Skin of body (tissue), 3 donors: ENCODE measurements at places on chromosomes 1 and 21. TPM values are rescaled to one million over a fixed set of nuclear protein-coding genes. Genes with fewer than 3 reads are reported as not detected.

GRCh38 chr1:234836776-234837357 is 226.9 kb upstream of the IRF2BP2 start:
- peak; percentile 70 for DNase-seq

DNA sequence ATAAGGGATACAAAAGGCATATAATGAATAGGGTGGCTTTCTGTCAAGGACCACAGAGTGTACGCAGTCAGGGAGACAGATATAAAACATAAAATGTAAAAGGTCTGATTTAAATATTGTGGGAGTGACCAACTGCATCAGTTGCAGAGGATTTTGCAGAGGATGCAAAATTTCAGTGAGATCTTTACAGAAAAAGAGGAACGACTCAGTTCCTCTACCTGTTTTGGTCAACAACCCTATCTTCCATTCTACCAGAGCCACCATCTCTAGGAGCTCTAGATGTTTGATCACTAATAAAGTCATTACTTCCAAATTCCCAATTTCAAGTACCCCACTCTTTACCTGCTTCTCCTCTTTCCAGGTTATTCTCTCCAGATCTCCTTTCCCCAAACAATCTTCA is 16.5 kb downstream of the SOD1 start:
- no peak for DNase-seq

DNA sequence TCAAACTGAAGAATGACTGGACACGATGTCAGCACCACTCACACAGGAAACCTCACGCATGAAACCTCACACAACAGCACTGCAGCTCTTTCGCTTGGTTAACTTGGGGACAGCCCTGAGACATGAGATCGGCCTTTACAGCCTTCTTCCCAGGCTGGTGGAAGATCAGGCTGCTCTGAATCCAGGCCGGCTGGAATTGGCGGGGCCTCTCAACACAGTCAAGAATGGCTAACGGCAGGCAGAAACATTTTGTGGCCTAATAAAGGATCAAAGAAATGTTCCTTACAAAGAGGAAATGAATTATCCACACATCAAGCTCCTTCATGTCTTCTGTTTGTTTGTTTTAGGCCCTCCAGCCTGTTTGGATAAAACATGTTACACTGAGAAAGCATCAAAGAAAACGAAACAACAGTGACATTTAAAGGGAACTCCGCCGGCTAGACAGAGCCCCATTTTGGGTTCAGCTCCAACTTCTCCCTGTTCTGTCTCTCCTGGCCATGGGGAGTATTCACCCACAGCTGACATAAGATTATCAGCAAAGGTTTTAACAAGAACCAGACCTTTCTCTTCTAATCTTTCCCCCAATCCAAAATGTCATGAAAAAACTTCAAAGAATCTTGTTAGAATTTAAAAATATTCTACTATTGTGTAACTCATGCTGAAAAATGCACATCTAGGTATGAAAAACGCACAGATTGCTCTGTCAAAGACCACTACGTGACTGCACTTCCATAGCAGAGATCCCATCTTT is 131.2 kb downstream of the SLC45A1 start:
- DNase-seq = peak; percentile 52

GRCh38 chr1:203627398-203627797 is 766 bp downstream of the ATP2B4 start:
- DNase-seq = no peak

GRCh38 chr1:178644308-178645120 is 80.5 kb upstream of the RALGPS2 start:
- no peak for DNase-seq

- no peak for DNase-seq
Measured at GRCh38 chr1:203663821-203664220, 37.2 kb downstream of the ATP2B4 start.

DNA sequence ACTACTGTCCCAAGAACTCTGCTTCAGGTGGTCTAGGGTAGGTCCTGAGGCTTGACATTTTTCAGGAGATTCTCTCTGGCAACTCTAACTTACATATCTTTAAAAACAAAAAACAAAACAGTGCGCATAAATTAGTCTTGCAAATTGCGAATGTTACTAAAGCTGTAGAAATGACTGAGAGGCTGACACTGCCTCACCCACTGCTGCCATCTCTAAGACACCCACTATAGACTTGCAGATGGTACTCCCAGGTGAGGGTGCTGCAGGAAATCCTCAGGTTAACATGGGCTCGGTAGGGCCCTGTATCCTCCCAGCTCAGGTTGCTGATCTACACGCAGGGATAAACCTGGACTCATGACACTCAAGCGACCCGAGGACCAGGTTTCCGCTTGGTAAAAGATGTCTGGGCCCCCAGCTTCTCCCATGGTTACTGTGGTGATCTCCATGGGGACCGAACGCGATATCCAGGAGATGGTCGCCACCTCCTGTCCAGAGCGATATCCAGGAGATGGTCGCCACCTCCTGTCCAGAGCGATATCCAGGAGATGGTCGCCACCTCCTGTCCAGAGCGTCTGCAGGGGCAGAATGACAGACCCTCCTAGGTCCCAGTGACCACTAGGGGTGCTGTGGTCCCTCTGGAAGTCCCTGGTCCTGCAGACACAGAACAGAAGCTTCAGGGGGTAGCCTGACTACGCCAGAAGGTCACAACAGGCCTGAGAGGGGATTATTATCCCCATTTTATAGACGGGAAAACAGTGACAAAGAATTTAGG is 16.2 kb upstream of the LY9 start:
- no peak for DNase-seq

GRCh38 chr1:54327386-54328065 is 78.7 kb downstream of the SSBP3 start:
- peak; percentile 16 for DNase-seq

DNA sequence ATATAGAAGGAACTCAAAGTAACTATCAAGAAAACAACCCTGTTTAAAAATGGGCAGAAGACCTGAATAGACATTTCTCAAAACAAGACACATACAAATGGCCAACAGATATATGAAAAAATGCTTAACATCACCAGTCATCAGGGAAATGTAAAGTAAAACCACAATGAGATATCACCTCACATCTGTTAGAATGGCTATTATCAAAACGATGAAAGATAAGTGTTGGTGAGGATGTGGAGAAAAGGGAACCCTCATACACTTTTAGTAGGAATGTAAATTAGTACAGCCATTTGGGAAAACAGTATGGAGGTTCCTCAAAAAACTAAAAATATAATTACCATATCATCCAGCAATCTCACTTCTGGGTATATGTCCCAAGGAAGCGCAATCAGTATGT is 3.0 kb downstream of the CTSS start:
- DNase-seq = no peak

DNA sequence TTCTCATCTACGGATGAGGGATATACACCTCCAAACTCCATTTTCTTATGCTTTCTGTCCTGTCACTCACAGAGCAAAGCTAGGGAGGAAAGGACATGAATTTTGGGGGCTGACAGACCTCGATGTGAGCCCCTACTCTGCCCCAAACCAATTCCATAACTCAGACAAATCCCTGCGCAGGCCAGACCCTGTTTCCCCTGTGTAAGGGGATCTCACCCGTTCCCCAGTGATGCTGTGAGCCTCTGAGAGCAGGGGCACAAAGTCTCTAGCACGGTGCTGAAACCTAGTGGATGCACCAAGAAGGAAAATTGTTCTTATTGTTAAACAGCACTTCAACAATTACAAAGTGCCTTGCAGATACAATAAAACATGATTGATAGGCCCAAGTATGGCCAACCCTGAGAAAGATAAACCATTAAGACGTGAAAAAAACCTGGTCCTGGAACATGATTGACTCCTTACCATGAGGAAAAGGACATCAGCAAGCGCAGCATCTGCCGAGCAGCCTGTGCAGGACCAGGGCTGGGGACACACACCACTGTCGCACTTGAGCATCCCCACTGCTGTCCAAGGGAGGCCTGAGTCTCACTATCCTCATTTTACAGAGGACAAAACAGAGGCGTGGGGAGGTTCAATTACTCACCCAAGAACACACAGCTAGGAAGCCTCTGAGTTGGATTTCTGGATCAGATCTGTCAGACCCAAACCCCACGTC is 137.8 kb downstream of the GLIS1 start:
- no peak for DNase-seq

GRCh38 chr1:102191723-102192122 is 195.0 kb upstream of the OLFM3 start:
- DNase-seq = peak; percentile 34

DNA sequence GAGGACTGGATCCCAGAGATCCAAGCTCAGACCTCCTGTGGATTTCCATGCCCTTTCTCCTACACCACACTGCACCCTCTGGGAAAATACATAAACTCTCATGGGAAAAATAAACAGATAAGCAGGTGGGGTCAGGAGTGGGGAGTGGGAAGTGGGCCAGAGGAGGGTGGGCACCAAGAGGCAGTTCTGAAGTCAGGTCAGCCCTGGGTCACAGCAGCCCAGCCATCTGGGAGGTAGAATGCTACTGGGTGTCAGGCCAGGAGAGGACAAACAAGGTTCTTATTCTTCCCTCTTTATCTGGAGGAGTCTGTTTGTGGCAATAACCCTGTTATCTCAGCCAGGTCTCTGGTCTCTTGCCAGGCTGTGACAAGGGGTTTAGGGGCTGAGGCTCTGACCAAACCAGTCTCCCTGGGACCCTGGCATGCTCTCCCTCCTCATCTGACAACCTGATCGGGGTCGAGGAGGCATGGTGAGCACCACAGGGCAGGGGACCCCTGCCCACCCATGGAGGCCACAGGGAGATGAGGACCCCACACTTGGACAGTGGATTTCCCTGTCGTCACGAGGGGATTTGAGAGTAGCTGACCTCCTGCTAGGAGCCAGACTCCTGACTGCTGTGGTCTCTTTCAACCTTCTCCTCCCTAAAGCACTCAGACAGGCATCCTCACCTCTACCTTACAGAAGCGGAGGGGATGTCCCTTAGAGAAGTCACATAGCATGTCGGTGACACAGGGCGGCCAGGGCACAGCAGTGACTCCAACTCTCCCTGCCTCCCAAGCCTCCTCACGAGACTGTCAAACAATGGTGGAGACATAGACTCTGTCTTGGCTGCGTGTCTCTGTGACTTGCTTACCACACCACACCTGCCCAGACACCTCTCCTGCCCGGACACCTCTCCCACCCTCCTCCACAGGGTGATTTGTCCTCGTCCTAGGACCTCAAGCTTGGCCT is 51.3 kb upstream of the IFFO2 start:
- no peak for DNase-seq

DNA sequence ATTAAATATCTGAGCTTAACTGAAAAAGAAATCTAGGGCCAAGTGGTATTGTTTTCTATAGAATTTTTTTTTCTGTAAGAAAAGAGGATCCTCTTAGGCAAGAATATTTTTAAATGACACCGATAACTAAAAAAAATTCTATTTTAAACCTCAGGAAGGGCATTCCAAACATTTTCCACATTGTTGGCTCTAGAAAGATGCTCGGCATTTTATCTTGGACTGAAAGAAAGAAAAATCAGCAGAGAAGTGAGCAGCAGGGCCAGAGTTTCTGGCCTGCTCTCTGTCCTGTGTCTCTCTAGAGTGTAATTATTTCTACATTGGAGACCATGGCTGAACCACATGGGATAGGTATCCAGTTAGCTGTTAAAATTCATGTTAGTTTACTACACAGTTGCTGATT is 192.5 kb upstream of the GREM2 start:
- no peak for DNase-seq

GRCh38 chr1:39250460-39251240 is 46.2 kb downstream of the MACF1 start:
- no peak for DNase-seq

DNA sequence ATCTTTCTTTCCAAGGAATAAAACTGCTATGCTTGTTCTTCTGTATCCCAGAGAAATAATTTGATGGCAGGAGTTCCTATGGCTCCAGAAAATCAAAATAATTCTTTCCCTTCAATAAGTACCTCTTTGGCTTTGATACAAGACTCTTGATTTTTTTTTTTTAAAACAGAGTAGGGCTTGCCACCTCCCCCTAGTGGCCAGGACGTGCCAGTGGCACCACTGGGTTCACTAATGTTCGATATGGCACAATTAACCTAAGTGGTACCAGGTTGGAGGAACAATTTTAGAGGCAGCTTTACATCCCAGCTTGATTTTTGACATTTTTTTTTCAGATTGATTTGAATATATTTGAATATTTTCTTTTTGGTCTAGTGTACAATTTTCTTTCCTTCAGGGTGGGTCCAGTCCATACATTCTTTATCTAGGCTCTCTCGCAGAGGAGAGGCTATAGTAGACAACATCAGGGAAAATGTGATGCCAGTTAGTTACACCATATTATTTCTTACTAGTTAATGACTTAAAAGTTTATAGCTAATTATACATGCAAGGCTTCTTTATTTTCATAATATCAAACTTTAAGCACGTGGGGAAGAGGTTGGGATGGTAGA is 330.9 kb downstream of the S1PR1 start:
- DNase-seq = no peak

- no peak for DNase-seq
Measured at GRCh38 chr1:15345705-15346345, 63.9 kb upstream of the EFHD2 start.

DNA sequence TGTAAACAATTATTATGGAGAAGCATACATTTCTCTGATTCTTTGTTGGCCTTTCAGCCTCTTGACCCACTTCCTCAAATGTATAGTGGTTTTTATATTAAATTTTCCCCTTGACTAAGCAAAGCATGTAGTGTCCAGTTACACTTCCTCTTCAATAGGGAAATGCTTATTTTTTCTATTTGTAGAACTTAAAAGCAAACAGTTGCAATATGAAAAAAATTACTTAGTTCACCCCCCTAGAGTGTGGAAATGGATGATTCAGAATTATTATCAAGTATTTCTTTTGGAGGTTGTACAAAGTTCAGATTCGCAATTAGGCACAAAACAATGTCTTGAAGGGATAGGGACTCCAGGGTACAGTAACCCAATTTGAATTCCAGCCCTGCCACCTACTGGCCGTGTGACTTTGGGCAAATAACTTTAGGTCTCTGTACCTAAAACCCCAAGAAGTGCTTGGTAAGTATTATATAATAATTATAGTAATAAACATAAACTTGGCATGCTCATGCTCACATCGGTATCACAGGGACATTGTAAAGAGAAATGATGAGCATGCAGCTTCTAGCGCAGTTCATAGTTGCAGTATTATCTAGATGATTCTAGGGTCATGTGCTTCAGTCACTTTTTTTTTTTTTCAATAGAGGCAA is 28.6 kb upstream of the IFNGR2 start:
- DNase-seq = no peak

GRCh38 chr1:66598670-66599069 is 64.7 kb downstream of the SGIP1 start:
- DNase-seq = no peak

GRCh38 chr1:63612564-63612963 is 19.4 kb downstream of the PGM1 start:
- no peak for DNase-seq

The HSD3B1 gene
- 1.2 TPM for total RNA-seq

The AXDND1 gene
- total RNA-seq = 0.99 TPM

The PLEKHO1 gene
- 23.2 TPM for total RNA-seq

The DSCAM gene
- 0.20 TPM for total RNA-seq
